Stimulated activated CD4-positive, alpha-beta T cell treated with anti-CD3 and anti-CD28 coated beads, TNF-alpha, amount 100 ng/mL, for 1 hour (primary cell): ENCODE measurements at places on chromosomes 6 and 20.

GRCh38 chr20:8434326-8434876, 302.3 kb downstream of the PLCB1 start:
- DNase-seq: no peak

DNA sequence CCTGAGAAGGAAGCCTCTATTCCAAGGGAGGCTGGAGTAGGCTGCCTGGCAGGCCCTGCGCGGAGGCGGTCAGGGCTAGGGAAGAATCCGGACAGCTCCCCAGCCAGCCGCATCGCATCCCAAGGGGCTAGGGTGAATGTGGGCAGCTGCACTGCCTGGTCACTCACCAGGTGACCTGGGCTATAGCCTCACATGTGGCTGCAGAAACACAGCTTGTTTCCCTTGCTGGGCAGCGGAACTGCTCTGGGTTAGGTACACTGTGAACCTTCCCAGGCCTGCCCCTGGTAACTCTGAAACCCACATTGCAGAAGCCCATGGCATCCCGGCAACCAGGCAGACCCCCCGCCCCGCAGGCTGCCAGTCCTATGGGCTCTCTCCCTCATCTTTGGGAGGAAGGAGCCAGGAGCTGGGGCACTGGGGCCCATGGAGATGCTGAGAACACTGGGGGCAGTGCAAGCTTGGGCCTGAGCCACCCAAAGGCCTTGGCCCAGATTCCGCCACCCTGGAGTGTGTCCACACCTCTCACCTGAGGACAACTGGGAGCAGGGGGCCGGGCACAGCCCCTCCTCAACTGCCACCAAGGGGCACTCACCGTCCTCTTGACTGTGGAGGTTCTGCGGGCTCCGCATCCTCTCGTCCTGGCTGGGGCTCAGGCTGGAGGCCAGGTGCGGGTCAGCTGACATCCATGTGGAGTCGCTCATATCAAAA, 111.0 kb downstream of the NOL4L start:
- DNase-seq: no peak

DNA sequence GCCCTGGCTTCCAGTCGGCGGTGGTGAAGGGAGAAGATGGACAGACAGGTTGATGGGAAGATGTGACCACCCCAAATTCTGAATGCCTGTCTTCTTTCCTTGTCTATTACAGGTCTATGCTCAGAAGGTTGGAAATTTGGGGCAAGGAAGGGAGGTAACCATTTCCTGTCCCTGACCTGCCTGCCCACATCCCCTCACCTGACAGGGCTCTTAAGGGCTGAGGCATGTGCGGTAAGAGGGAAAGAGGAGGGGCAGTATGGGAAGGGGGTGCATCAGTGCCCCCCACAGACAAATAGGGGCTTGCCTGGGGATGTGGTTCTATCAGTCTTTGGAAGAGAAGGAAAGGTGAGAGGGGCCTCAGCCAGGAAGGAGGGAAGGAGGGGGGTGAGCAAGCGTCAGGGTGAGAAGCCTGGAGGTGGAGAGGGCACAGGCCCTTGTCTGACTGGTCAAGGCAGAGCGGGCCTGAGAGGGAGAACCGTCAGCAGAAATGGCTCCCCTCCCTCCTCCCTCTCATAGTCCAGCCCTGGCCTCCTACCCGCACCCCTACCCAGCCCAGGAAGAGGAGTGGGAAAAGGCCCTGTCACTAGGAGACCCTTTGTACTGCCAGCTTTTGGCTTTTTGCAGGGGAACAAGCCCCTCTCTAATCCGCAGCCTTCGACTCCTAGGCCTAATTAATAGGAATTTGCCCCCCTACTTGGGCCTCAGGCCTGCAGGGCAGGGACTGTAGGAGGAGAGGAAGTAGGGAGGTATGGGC, 104.4 kb upstream of the FOXP4 start:
- no peak for DNase-seq

- peak; percentile 36 for DNase-seq
Measured at GRCh38 chr6:111874025-111874415, 768 bp upstream of the FYN start.

GRCh38 chr20:58875111-58875510, 22.6 kb downstream of the GNAS start:
- DNase-seq: no peak

DNA sequence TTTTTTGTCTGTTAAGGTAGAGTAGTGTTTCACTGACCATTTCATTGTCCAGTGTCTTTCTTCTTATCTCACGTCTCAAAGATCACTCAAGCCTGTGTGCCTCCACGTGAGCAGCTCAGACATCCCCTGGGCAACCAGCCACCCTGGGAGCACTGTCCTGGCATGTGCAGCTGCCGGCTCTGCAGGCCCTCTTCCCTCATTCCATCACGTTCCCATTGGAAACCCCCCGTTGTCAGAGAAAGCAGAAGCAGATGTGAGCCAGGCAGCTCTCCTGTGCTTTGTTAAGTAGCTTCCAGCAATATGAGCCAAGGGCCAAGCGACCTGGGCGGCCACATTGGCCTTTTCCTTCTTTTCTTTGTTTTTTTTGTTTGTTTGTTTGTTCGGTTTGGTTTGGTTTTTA, 233.2 kb upstream of the SYNDIG1 start:
- no peak for DNase-seq

DNA sequence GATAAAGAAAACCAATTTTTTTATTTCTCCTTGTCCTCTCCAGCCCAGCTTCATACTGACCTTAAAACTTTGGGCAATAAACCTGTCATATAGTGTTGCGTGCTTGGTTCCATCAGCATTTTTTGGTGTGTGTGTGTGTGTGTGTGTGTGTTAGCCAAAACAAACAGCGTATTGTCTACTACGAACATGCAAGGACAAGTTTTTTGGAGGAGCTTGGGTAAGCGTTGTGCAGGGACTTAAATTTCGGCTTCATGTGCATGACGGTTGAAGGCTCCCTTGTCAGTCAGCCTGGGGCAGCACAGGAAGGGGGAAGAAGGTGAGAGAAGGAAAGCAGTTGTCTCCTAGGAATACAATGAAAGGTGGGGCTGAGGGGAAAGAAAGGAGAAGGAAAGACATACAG, 62.0 kb upstream of the PAX1 start:
- no peak for DNase-seq

DNA sequence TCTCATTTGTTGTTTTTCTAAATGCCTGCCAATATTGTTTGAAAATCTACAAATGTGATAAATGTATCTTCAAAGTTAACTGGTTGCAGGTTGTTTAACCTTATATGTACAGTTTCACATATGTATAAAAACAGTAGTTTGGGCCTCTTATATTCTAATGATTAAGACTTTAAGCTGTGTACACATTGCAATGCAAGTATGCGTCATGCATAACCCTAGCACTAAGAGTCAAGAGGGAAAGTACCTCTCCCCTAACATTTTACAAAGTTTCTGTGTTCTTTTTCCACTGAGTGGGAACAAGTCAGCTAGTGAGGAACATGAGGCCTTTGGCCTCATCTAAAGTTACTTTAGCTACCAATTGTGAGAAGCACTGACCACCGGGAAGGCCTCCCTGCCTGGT, 25.7 kb upstream of the MICB start:
- no peak for DNase-seq

GRCh38 chr6:151239603-151240035, at the start of gene AKAP12:
Gene AKAP12 (plus strand): TSS chr6:151239967. CDS start chr6:151240563, 596 bp downstream.
- DNase-seq: no peak

GRCh38 chr20:54940522-54940921, 465.1 kb downstream of the DOK5 start:
- no peak for DNase-seq

DNA sequence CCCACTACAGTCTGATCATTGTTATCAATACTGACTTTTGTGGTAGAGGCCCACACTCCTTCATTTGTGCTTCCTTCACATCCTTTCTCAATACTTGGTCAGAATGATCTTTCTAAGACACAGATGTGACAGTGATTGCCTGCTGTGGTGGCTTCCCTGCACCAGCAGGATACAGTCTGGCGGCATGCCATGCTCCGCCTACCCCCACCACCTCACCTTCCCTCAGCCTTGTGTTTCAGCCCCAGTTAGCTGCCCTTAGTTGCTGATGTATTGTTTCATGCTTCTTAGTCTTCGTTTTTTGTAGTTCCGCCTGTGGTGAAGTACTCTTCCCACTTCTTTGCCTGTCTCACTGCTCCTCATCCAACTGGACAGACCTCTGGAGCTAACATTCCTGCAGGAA, 10.9 kb downstream of the LRRC1 start:
- no peak for DNase-seq

DNA sequence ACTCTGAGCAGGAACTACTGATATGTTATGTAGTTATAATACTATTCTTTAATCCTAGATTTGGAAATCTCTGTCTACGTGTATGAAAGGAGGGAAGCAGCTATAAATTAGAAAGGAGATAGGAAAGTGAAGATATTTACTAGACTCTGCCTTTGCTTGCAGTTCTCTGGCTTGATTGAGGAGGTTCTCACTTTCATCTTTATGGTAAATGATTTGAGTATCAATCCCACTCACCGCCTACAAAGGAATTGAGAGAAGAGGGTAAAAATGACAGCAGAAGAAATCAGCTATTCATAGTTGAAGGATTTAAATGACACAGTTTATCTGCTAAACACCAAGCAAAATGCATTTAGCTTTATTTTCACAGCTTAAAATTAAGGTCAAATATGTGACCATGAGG, 67.3 kb downstream of the FAM229B start:
- DNase-seq: no peak

DNA sequence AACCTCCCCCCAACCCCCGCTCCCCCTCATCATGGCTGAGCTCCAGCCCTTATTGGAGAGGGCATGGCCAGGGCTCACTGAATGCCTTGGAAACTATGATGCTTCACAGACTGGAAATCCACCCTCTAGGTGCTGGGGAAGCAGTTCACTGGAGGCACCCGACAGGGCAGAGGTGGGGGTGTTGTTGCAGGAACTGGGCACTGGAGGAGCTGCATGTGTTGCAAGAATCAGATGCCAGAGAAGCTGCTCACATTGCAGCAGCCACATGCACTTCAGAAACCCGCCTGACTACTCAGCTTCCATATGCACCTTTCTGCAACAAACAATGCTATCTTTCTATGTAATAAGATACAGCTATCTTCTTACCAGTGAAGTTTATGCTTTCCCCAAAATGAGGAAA, 7.9 kb upstream of the TBPL1 start:
- no peak for DNase-seq

DNA sequence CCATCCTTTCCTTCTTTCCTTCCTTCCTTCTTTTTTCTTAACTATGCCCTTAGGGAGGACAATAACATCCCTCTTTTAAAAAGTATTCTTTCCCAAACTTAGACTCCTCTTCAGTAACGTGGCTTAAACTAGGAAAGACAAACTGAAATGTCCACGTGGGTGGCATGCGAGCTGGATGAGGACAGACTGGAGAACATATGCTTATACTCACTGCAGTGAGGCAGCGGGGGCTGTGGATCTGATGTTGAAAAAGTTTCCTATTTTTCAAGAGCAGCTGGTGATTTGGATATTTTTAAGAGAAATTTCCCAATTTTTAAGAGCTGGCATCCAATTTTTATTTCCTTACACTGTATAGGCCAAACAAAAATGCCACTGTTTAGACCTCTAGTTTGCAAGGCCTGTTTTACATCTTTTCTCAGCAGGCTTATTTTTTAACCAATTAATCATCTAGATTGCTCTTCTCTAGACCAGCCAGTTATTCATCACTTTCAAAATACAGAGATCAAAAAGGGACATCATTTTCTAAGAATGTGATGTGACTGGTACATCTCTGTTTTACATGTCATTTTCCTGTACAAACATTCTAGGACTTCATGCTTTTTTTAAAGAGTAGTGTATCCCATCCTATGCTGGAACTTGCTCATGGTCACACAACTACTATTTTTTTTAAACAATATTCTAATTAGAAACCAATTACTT, 226.5 kb downstream of the BTBD9 start:
- DNase-seq: no peak

- no peak for DNase-seq
Measured at GRCh38 chr6:28371706-28372451, 22.1 kb downstream of the ZKSCAN3 start.

- no peak for DNase-seq
Measured at GRCh38 chr6:133286765-133287164, 45.6 kb downstream of the EYA4 start.

DNA sequence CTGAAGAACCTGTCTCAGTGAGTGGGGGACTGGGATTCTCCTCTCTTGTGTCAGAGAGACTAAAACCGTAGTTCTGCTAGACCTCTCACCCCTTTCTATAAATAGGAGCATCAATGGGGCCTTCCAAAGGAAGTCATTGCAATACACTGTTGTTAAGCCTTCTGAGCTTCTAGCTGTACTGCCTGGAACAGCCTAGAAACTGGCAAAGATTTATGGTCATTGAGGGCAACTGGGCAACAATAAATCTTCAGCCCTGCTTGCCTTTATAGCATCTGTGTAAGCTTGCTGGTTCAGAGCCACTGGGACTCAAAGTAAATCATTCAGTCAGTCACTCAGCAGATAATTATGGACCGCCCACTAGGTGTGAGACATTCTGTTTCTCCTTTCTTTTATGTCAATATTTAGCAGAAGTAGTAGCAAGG, 53.2 kb downstream of the PPP1R14C start:
- no peak for DNase-seq

- no peak for DNase-seq
Measured at GRCh38 chr6:41439524-41440418, 104.4 kb downstream of the NCR2 start.

- no peak for DNase-seq
Measured at GRCh38 chr6:12977806-12978205, 261.2 kb downstream of the PHACTR1 start.

GRCh38 chr20:5155404-5155803, 28.6 kb downstream of the CDS2 start:
- no peak for DNase-seq

- DNase-seq: no peak
Measured at GRCh38 chr6:151671195-151671594, 136.3 kb upstream of the ESR1 start.

GRCh38 chr6:166939894-166940293, 16.5 kb downstream of the RNASET2 start:
- DNase-seq: no peak

DNA sequence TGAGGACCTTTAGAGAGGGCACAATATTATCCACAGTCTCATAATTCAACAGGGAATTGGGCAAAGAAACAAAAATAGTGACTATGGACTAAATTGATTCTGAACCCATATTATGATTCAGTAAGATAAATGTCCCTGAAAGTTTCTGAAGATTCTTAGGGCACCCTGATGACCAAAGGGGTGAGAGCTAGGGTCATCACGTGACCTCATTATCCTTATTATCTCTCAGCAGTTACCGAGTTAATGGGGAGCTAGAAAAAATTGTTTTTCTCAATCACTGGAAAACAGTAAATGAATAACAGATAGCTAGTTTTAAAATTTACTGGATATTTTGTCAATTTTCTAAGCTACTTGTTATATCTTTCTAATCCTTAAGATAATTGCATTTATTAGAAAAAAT, 639.5 kb downstream of the PRKN start:
- no peak for DNase-seq

GRCh38 chr6:119129968-119130484, 51.6 kb upstream of the FAM184A start:
- DNase-seq: no peak

DNA sequence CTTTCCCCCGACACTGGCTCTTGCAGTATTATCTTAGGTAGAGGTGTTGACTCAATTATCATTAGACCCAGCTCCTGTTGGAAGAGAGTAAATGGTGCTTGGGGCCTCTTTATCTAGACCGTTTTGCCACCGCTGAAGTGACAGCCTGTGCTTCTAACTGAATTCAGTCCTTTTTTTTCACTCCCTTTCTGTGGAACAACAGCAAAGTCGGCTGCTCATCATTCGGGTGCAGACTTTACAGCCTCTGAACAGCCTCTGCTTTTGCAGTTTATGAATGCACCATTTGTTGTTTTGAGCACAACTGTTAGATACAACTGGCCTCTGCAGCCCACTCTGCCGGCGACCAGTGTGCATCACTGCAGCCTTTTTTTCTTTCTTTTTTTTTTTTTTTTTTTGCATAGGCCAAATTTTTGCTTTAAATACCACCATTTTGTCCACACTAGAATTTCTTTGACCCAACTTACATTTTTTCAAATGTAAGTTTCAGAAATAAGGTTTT, 35.8 kb downstream of the RREB1 start:
- DNase-seq: no peak
